ENCODE measurements at places on chromosomes 4 and X.

DNA sequence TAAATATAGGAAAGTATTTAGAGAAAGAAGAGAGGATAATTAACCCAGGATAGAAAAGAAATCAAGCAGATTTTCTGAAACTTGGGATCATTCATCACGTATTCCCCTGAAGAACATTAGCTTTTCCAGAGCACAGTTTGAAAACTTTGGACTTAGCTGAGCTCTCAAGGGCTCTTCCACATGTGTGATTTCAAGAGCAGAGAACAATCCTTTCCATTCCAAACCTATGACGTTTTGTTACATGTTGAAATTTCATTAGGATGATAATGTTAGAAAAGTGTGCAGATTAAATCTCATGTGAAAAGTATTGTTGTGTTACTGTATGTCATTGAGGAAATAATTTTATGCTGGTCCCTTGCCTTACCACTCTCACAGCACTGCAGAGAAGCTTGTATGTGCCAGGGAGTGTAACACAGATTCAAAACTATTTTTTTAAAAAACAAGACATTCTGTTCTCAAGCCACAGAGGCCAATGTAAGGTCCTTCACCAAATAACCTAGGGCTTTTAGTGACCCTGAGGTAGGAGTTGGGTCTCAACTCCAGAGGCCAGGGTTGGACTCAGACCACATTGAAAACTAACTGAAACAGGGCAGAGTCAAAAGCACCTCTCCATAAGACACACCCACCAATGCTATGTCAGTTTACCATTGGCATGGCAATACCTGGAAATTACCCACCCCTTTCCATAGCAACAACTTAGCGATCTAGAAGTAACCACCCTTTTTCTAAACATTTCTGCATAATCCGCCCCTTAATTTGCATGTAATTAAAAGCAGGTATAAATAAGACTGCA, 141.3 kb downstream of the ANXA5 start:
- DNase-seq, result no peak

GRCh38 chrX:101108284-101108683, 10.3 kb downstream of the CENPI start:
- DNase-seq, result no peak

DNA sequence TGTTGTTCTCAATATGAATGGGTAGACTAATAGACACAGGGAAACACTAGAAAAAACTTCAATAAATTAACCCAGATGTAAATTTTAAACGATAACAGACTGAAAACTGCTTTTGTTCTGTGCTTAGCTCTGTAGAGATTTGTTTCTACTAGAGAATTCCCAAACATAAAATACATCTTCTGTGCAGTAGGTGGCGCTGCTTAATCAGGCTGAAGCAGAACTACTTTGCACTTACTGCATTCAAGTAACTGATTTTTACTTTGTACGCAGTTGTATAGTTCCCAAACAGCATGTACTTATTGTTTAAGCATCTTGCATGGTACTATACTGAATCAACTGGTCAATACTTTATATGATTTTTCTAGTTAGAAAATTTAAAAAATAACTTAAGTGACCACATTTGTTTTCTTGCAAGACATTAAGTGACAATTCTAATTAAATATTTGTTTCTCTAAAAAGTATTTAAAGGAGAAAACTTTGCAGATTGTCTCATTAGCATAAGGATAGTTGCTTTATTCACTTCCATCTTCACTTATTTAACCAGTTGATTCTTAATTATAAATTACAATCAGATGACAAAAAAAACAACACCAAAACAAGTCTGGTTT, 490.6 kb downstream of the IL15 start:
- DNase-seq, result peak; percentile 54

DNA sequence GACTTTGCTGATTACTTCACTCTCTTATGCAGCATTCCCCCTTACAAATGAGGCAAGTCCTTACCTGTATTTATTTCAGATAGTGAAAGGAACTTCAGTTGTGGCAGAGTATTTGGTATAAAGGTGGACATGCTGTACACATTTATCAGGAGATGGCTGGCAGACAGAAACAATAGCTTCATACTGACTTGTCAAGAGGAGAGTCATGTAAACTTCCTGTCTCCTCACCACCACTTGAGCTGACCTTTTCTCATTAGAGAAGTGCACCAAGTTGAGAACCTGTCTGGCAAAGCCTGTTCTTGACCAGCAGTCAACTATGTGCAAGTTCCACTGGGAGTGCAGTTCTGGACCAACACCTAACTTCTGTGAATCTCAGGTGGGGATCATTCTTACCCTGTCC, 80.8 kb downstream of the LARP1B start:
- DNase-seq, result no peak

GRCh38 chr4:2741626-2742025, 14.5 kb downstream of the TNIP2 start:
- no peak for DNase-seq

- no peak for DNase-seq
Measured at GRCh38 chr4:53702334-53703266, 111.3 kb upstream of the LNX1 start.

- no peak for DNase-seq
Measured at GRCh38 chrX:12405306-12405705, 267.0 kb downstream of the FRMPD4 start.

- DNase-seq, result no peak
Measured at GRCh38 chrX:113849408-113849807, 734.5 kb upstream of the HTR2C start.

GRCh38 chrX:29530501-29530900, 684.9 kb upstream of the MAGEB2 start:
- DNase-seq, result no peak

- DNase-seq, result no peak
Measured at GRCh38 chrX:69236641-69237040, 71.4 kb upstream of the PJA1 start.

DNA sequence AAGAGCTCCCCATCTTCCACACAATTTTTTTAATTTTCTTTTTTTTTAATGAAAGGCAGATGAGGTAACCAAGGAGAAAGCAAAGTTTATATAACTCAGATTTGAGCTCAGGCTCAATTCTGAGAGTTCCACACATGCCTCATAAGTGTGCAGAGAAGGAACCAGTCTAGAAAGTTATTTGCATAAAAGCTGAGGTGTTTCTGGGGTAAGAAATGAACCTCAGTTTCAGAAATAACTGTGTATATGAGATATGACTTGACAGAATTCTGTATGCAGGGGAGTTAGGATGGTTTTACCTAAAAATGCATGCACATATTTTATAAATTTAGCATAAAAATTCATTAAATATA, 51.3 kb downstream of the DTHD1 start:
- DNase-seq, result no peak

DNA sequence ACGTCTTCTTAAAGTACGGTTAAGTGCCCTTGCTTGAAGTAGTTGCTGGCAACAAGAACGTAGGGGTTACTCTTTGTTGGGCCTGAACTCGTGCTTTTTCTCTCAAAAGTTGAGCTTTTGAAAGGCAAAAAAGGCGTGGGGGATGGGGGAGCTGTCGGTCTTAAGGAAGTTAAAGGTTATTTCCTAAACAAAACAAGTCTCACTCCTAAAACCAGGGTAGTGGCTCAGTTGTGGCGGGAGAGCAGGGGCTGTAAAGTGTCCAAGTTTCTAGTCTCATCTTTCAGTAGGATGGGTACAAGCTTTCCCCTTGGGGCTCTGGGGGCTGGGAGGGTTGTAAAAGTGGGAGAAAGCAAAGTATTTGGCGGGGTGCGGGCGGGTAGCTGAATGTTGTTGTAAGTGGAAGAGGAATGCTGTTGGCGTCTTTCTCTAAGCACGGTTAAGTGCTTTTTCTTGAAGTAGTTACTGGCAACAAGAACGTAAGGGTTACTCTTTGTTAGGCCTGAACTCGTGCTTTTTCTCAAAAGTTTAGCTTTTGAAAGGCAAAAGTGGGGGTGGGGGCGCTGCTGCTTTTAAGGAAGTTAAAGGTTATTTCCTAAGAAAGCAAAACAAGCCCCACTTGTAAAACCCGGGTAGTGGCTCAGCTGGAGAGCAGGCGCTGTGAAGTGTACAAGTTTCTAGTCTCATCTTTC, 904 bp upstream of the WDR1 start:
- DNase-seq, result no peak

DNA sequence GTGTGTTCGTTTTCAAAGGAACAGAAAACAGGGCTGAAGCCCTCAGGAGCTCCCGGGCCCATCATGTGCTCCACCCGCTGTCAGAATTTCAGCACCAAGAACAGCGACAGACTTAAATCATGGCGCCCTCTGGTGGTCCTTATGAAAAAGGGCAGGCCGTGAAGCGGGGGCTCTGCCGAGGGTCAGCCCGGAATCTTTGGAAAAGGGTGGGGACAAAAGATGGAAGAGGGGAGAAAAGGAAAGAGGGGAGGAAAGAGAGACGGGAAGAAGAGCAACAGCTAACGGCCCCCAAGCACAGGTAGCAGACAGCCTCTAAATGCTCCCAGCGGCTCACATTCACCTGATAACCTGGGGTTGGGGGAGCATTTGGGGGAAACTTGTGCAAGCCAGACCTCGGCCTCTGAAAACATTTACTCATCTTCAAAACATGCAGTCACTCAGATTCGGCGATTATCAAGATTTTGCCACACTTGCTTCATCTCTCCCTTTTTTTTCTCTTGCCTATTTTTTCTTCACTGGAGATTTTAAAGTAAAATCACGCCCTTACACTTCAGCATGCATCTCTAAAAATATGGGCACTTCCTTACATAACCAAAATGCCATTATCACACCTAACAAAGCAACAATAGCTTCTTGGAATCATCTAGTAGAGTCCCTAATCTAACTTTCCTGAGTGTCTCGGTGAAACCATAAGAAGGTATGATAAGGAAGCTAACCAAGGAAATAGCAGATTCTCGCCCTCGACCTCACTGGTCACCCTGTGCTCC, 28.1 kb upstream of the MAN2B2 start:
- DNase-seq, result no peak

DNA sequence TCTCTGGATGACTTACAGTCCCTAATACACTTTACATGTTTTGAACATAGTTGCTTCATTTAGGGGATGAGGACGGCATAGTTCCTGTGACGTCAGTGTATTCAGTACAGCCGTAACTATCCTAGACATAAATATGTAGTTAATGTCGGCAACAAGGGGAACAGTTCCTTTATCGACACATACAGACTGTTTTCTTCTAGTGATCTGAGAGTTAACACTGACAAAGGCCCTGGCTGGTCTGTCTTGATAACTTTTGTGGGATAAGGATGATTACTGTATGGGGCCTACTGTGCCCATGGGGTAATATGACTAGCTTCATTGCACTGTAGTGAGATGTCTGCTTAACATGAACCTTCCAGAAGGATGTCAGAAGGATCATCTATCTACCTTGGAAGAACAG, 131.2 kb downstream of the ZNF518B start:
- DNase-seq, result no peak

GRCh38 chrX:42943051-42943974, 165.3 kb upstream of the PPP1R2C start:
- DNase-seq, result peak; percentile 68

DNA sequence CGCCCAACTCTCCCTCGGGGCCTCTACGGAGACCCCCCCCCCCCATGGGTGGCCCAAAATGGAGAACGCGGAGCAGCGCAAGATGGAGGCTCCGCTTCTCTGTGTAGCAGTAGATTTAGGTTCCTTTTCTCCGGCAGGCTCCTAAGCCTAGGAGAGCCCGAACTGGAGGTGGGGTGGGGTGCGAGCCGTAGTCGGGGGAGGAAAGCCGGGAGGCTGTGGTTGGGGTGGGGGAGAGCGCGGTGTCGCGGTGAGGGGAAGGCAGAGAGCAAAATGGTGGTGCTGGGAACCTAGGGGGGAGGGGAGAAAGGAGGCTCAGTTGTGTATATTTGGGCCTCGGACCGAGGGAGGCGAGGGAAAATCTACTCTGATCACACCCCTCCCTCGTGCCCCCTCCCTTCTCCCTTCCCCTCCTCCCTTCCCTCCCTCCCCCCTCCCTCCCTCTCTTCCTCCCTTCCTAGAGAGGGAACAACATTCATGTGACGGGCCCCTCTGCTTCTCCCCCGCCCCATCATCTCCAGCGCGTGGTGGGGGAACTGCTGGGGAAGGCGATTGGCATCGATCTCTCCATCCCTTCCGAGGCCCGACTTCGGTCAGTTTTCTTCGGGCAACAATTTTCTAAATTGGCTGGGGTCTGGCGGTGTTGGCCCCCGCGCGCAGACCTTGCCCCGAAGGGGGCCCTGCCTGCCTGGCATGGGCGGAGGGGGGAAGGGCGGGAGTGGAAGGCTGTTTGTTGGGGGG, at the start of gene STAG2:
STAG2 (plus strand) TSS at position 439 of the 738 bp plus-strand sequence. CDS start 60,922 bp downstream, outside the sequence.
- peak; percentile 68 for DNase-seq

DNA sequence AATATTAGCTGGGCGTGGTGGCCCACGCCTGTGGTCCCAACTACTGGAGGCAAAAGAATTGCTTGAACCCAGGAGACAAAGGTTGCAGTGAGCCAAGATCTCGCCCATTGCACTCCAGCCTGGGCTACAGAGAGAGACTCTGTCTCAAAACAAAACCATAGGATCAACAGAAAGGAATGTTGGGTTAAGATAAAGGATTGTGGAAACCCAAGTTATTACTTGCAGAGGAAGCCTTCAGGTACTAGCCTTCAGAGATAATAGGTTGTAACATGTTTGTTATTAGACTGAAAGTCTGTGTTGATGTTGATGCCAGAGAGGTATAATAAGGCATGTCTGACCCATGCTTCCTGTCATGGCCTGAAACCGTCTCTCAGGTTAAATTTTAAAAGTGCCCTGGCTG, 16.9 kb downstream of the SSX5 start:
- no peak for DNase-seq

DNA sequence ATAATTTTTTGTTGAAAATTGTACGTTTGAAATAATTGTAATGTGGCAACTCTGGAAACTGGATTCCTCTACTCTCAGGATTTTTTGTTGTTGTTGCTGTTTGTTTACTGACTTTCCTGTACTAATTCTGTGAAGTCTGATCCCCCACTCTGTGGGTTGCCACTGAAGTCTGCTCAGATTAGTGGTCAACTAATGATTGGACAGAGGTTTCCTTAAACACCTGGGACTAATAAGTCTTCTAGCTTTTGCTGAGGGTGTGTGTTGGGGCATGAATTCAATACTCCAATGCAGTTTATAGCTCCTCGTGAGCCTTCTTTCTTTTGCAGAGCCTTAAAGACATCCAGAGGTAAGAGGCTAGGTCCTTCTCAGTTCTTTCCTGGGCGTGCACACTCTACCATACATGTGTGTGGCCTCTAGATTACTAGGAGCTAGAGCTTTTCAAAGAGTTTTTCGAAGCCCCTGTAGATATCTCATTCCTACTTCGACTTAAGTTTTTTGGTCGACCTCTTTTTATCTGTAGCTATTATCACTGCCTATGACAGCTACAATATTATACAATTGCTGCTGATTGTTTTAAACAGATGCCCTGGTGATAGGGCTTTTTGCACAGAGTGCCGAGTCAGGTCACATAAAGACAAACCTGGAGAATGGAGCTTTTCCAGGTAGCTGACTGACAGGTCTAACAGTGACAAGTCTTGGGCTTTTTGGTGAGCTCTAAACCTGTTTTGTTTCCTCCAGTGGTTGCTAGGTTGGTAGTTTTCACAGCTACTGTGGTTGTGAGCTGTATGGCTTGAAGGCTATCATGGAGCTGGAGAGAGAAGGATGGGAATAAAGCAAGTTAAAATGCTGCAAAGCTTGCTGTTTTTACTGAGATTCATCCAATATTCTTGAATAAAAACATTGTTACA, 34.0 kb downstream of the BMP2K start:
- DNase-seq, result no peak

GRCh38 chr4:175874306-175874705, 62.2 kb upstream of the GPM6A start:
- DNase-seq, result no peak

GRCh38 chr4:149765630-149766029, 50.0 kb downstream of the IQCM start:
- peak; percentile 76 for DNase-seq
